GM12891 (cell line): ENCODE measurements at places on chromosomes 5 and 9.

DNA sequence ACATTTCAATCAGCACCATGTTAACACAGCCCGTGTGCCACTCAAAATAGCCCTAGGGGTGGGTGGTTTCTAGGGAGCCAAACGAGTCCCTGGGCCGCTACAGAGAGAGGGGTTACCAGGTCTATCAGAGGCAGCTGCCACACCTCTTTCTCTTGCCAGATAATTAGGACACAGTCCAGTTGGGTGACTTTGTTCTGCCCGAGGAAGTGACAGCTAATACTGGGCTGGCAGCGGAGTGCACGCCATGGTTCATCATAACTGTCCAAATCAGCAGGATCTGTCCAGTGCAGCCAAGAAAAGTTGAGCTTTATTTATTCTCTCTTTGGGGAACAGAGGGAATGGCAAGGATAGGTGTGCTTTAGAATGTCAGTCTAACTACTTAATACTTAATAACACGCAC is 583.8 kb downstream of the BRINP1 start:
- DNase-seq, result no peak

- DNase-seq, result no peak
These were observed 204.6 kb upstream of the CD180 start for GRCh38 chr5:67401172-67401571.

DNA sequence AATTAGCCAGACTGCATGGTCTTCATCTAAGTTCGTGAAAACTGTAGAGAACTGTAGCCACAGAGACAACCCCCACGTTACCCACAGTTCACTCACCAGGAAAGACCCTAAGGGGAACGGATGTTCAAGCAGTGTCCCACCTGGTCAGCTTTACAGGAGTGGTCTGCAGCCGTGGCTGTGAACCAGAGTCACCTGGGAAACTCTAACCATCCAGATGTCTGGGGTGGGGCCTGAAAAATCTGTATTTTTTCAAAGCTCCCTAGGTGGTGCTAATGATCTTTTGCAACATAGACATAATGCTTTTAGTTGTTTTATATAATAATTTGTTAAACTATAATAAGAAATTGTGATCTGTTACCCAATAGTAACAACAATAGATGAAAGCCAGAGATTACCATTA is 47.7 kb upstream of the ANGPTL2 start:
- no peak for DNase-seq

- no peak for DNase-seq
These were observed 48.6 kb downstream of the PARP8 start for GRCh38 chr5:50715001-50715400.

DNA sequence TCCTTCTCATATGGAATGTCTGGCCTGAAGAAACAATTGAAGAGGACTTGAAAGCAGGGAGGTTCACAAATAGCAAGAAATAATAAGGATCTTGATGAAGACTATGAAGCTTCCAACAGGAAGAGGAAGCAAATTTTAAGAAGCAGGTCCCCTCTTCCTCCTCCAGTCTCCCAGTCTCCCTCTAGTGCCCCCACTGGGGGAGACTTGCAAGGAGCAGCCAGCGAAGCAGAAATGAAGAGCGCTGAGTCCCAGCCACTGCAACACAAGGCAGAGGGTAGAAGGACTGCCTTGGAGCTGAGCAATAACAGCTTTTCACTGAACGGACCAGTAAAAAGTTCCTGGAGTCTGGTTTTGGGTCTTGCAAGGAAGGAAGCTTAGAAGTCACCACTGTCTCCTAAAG is 32.6 kb upstream of the ACO1 start:
- DNase-seq, result no peak

DNA sequence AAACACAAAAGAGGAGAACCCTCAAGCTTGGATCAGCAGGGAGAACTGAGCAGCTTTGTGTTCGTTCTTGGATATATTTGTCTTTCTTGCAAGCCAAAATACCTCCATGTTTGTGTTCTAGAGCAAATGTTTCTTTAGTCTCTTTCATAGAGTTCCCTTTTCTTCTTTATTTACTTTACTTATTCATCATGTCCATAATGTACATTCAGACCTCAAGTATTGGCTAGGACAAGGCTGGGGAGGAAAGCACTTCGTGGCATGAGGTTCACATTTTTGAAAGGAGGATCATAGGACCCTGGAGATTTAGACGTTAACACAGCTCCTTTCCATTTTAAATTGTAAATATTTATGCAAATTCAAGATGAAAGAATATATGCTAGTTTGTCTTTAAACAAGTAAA is 590.2 kb upstream of the MEF2C start:
- DNase-seq, result no peak

DNA sequence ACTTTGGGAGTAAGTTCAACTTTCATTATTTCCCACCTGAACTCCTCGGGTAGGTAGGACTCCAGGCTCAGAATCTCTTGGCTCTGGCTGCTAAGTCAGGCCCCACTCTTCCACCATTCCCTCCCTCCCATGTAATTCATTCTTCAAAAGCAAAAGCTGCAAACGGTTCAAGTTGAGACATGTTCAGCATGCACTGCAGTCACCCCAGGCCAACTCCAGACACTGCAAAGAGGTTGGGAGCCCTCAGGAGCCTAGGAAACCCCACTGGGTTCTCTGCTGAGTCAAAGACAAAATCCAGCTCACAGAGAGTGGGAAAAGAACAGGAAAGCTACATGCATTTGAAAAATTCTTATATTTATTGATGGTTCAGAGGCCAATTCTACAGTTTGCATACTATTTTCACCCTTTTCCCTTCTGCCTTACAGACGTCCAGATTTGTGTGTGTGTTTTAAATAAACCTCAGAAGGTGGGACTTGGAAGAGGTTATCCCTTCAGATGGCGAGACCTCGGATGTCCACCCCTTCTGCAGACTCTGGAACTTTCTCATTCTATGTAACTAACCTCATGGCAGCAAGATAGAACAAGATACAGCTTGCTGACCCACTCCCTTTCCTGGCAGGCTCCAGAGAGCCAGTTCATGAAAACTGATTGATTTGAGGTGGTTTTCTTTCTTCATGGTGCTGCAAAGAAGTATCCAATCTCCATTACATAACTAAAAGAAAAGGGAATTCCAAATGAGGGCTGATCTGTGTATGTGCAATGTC is 65.7 kb upstream of the EQTN start:
- no peak for DNase-seq

GRCh38 chr9:126618585-126619360 is 5.0 kb downstream of the LMX1B start:
- DNase-seq, result no peak

GRCh38 chr9:130421802-130422276 is 22.9 kb upstream of the ASS1 start:
- no peak for DNase-seq

DNA sequence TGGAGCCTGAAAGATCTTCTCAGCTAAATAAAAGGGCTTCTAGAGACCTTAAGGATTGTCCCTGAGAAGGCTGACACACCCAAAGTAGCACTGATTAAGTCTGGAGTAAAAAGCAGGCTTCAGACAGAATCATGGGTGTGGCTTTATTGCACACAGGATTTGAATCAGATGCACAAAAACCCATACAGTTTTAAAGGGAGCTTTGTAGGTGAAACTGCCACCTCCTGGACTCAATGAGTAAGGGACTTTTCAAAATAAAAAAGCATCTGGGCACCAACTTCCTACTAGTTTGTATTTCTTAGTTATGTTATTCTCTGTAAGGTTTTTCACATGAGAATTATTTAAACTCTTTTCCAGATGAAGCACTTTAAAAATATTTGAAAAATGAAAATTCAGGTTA is 129.4 kb downstream of the EDIL3 start:
- peak; percentile 6 for DNase-seq

GRCh38 chr9:35253075-35253474 is 91.3 kb downstream of the UNC13B start:
- no peak for DNase-seq
